Epithelial cell of proximal tubule (primary cell): ENCODE measurements at places on chromosomes 12 and 14. TPM values are rescaled to one million over a fixed set of nuclear protein-coding genes. Genes with fewer than 3 reads are reported as not detected.

DNA sequence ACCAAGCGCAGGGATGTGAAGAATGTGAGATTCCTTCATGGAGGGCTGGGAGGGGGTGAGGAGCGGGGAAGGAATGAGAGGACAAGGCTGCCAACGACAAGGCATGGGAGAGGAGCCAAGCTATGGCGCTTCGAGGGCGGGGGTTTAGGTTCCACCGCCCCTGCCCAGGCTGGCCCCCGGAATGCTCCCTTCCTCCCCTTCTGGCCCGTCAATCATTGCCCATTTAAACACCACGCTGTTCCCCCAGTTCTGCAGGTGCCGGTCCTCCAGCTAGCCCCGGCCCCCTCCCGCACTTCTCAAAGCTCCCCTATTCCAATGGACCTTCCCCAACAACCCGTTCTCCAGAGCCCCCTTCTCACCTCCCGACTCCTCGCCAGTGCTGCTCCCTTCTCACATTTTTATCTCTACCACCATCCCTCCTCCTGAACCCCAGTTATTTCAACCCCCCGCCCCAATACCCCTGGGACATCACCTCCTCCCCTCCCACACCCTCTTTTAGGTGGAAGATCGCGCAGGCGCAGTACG is 428 bp downstream of the RNF41 start:
- DNase-seq = no peak

DNA sequence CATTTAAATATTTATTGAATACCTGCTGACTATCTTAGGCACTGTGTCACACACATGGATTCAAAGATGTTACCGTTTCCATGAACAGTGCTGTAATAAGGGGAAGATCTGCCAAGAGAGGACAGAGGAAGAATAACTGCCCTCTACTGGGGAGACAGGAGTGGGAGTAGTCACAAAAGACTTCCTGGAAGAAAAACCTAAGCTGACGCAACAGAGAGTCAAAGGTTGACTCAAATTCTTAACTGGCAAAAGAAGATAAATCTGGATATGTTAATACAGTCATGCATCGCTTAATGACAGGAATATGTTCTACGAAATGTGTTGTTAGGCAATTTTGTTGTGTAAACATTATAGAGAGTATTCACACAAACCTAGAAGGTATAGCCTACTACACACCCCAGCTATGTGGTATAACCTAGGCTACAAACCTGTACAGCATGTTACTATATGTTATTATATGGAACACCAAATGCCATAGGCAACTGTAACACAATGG is 51.5 kb downstream of the DCAF5 start:
- peak; percentile 74 for DNase-seq

DNA sequence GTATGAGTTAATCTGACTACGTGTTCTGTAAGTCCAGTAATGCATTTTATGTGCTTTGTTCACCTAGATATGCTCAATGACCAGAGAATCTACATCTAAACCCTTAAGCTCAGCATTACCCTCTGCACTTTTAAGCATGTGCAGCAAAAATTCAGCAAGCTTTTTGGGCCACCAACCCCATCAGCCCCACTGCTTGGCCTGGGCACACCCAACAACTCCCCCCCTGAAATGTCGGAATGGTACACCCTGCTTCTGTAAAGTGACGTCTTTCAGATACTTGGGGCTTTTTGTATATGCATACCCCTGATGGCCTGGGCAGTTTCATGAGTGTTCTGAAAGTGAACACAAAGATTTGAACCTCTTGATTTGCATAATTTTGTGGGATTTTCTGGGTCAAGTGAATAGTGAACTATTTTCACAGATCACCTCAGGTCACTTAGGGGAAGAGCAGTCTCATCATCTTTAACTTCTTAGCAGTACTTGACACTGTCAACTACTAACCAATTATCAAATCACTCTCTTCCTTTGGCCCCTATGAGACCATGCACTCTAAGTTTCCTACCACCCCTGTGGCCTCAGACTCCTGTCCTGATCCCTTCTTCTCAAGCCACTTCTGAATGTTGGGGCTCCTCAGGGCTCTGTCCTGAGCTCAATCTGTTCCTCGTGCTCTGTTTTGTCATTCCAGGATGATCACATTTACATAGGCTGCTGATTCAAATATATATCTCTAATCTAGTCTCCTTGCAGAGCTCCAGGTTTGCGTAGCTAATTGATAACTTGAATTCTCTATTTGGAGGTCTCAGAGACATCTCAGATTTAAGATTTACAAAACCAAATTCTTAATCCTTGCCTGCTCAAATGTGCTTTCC is 36.3 kb upstream of the PPM1A start:
- DNase-seq = no peak

GRCh38 chr12:84904051-84904450 is 8.5 kb downstream of the SLC6A15 start:
- no peak for DNase-seq

DNA sequence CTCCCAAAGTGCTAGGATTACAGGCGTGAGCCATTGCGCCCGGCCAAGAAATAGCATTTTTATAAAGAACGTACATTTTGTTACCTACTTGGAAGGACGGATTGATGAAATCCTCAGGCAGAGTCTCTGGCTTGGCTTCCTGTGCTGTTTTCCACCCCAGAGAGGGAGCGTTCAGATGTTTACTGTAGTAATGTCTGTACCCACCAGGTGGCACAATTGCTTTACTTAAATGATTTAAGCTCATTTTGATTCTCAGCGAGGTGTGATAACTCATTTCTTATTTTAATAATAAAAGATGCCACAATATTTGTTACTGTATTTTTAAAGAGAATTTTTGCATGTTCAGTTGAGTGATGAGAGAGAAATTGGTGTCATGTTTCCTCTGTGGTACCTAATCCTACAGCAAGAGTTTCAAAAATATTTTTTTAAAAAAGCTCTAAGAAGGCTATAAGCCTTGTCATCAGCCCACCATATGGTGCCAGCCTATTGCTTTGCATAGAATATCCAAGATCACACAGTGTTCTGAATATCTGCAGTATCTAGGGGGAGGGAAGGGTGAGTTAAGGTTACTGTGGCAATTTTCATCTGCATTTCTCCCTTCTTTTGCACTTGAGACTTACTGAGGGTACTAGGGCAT is 82.6 kb upstream of the TRAF3 start:
- no peak for DNase-seq

- no peak for DNase-seq
Measured at GRCh38 chr12:67147447-67147846, 121.7 kb upstream of the CAND1 start.

LMO3 gene
- total RNA-seq = not detected in 2 replicates

- no peak for DNase-seq
Measured at GRCh38 chr12:30598889-30599288, 96.8 kb downstream of the IPO8 start.

KLRC3 gene
- total RNA-seq = not detected in 2 replicates

DNA sequence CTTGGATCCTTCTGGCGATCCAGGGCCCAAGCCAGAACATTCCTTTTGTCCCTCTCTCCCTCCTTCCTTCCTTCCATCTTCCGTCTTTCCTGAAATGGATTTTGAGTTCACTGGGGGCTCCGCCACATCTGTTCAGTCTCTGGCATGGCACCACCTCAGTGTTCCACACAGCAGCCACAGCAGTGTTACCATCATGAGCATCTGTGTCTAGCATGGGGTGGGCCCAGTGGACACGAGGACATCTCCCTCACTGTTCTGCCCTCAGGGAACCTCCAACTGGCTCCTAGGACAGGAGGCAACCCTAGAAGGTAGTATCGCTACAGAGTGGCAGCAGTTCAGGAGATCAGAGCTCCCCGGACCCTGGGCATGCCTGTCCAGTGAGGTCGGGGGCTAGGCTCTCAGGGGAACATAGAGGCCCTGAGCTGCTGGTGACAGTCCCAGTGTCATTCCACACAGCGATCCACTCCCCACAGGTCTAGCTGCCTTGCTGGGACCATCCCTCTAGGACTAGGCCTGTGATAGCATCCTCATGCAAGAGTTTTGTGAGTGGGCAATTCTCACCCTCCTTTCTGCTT is 59.0 kb downstream of the GALNT16 start:
- DNase-seq = no peak

LGMN gene
- 35.7 and 63.5 TPM in 2 replicates for total RNA-seq

DNA sequence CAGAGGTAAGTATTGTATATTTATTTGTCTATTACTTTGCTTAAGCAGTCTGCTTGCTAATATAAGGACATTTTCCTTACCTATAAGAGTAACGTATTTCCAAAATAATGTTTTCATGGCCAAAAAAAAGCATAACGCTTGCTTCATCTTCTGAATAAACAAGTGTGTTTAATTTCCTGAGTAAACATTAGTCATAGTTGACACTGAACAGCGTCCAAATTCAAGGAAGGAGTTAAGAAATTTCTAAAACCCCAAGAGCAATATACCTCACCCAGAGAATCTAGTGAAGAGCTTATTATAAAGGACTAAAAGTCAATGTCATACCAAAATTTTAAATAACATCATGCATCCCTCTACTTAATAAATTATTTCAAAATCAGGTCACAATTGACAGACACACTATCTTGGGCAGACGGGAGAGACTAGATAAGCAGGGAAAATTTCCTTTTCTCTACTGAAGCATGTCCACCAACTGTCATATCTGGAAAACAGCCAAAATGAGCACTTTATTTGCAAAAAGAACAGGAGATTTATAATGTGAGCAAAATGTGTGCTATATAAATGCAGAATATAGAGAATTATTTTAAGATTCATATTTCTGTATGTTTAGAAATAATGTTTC is 25.1 kb downstream of the ANKS1B start:
- DNase-seq = no peak

DNA sequence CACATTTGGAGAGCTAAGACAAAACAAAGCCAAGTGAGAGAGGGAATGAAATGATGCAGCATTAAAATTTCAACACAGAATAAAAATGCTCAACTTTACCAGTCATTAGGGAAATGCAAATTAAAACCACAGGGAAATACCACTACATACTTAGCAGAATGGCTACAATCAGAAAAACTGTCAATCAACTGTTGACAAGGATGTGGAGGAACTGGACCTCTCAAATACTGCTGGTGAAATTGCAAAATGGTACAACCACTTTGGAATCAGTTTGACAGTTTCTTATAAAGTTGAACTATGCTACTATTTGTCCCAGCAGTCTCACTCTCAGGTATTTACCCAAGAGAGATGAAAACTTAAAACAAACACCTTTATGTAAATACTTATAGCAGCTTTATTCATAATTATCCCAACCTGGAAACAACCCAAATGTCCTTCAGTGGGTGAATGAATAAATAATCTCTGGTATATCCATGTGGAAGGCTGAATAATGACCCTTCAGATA is 43.8 kb upstream of the KTN1 start:
- no peak for DNase-seq

DNA sequence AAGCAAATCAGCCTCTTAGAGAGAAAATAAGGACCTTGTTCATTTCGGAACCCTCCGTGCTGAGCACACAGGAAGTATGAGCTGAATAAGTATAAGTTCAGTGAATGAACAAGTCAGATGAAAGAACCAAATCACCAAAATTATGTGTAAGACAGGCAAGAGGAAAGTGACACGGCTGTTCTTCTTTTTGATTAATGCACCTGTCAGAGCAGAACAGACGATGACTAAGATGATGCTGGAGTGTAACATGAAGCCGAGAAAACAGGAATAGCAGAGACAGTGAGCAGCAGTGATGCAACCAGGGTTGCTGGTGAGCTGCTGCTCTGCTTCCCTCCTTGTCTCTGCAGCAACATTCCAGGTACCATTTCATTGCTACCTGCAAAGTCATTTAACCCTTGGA is 861.1 kb downstream of the GALC start:
- DNase-seq = peak; percentile 32

GYS2 gene
- total RNA-seq = not detected in 2 replicates

DNA sequence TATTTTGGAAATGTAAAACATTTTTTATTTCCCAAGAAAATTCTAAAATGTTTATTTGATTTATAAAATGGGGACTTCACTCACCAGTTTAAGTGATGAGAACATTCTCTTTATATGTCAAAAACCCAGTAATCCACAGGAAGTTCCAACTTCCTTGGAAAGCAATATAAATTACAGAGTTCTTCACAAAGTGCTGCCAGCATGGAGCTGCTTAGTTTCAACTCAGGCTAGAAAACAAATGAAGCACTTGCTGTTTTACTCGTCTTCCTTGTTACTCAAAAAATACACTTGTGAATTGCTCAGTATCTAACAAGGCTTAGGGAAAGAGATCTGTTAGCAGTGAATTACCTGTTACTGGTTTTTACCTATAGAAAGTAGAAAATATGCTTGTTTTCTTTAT is 942.7 kb upstream of the MDGA2 start:
- no peak for DNase-seq

SLC5A8 gene
- not detected in 2 replicates for total RNA-seq

OR6C2 gene
- not detected in 2 replicates for total RNA-seq

- DNase-seq = no peak
Measured at GRCh38 chr14:89227496-89227836, 189.6 kb downstream of the FOXN3 start.

LMNTD1 gene
- total RNA-seq = not detected in 2 replicates

GPR135 gene
- total RNA-seq = 0.87 and 1.3 TPM in 2 replicates

SMCO2 gene
- total RNA-seq = not detected in 2 replicates

GRCh38 chr12:66258011-66258410 is 44.3 kb upstream of the HELB start:
- DNase-seq = no peak

ATP5MC2 gene
- 311 and 313 TPM in 2 replicates for total RNA-seq

DNA sequence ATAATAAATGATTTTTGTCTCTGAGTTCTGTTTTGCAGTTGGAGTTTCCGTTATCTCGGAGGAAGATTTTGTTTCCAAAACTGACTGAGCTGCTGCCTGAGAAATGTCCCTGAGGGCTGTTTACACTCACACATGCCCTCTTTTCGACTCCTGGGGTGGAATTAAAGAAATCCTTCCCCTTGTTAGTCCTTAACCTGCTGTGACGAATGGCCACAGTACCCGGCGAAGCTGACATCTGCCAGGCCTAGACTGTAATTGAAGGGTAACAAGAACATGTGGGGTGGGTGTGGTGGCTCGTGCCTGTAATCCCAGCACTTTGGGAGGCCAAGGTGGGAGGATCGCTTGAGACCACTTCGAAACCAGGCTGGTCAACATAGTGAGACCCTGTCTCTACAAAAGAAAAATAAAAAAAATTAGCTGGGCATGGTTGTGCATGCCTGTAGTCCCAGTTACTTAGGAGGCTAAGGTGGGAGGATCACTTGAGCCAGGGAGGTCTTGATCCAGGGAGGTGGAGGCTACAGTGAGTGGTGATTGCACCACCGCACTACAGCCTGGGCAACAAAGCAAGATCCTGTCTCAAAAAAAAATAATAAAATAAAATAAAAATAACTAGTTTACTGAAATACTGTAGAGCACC is 8.4 kb downstream of the OASL start:
- no peak for DNase-seq

- DNase-seq = no peak
Measured at GRCh38 chr12:52024845-52025230, 18.1 kb downstream of the TAMALIN start.

GRCh38 chr12:55713721-55714120 is 2.1 kb upstream of the BLOC1S1 start:
- no peak for DNase-seq
